ENCODE measurements at places on chromosomes 13 and 19.

- no peak for DNase-seq
Measured at GRCh38 chr19:51786646-51787494, 8.1 kb upstream of the FPR3 start.

GRCh38 chr13:102033386-102033785, 368.5 kb downstream of the FGF14 start:
- no peak for DNase-seq

DNA sequence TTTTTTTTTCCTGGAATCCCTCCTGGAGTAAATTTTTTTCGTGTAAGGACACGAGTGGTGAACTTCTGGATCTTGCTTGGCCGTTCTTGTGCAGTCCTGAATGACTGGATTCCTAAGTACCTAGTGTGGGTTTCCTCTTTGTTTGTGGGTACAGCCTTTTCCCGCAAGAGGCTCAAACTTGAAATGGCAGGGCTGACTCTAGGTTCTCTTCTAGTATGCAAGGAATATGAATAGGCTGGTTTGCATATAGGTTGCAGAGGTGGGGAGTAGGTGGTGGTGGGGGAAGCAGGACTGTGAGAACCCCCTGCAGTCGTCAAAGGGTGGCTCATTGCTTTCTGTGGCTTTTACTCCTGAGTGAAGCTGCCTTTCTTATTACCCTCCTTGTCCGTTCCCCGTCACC, 13.6 kb downstream of the UBAC2 start:
- peak; percentile 61 for DNase-seq

- no peak for DNase-seq
Measured at GRCh38 chr19:38662537-38663155, 15.2 kb downstream of the ACTN4 start.

DNA sequence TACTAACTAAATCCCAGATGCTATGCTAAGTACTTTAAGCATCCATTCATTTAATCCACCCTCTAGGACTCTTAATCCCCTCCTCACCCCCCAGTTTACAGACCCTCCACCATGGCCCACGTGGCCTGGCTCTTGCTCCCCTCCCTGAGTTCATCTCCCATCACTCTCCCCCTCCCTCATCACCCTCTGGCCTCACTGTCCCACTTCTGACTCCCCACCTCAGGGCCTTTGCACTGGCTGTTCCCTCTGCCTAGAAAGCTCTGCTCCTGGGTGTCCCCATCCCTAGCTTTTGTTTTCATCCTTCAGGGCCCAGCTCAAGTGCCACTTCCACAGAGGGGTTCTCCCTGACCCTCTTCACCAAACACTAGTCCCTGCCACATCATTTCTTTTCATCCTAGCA, 4.2 kb downstream of the B9D2 start:
- no peak for DNase-seq

DNA sequence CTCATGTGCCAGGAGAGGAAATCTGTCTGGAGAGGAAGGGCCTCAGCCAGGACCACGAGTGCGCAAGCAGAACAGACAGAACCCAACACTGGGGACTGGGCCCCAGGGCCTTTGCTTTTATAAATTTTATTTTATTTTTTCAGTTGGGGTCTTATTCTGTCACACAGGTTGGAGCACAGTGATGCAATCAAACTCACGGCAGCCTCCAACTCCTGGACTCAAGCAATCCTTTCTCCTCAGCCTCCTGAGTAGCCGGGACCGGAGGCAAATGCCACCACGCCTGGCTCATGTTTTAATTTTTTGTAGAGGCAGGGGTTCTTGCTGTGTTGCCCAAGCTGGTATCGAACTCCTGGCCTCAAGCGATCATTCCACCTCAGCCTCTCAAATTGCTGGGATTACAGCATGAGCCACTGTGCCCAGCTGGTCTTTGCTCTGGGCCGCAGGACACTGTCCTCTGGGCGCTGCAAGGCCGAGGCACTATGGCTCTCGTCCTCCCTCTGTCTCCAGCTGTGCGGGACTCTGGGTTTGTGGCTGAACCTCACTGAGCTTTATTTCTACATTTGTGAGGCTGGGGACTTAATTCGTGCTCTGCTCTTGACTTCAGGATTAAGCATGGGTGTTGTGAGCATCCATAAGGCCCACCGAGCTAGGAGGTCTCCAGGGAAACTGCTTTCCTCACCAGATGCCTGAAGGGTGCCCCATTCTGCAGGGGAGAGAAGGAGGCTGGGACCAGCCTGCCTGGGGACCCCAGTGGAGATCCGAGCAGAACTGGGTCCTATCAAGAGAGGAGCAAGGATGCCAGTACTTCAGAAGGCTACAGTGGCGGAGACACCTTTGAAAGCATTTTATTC, 144.2 kb upstream of the VSTM2B start:
- no peak for DNase-seq

- no peak for DNase-seq
Measured at GRCh38 chr19:4814625-4815425, 16.7 kb downstream of the TICAM1 start.

DNA sequence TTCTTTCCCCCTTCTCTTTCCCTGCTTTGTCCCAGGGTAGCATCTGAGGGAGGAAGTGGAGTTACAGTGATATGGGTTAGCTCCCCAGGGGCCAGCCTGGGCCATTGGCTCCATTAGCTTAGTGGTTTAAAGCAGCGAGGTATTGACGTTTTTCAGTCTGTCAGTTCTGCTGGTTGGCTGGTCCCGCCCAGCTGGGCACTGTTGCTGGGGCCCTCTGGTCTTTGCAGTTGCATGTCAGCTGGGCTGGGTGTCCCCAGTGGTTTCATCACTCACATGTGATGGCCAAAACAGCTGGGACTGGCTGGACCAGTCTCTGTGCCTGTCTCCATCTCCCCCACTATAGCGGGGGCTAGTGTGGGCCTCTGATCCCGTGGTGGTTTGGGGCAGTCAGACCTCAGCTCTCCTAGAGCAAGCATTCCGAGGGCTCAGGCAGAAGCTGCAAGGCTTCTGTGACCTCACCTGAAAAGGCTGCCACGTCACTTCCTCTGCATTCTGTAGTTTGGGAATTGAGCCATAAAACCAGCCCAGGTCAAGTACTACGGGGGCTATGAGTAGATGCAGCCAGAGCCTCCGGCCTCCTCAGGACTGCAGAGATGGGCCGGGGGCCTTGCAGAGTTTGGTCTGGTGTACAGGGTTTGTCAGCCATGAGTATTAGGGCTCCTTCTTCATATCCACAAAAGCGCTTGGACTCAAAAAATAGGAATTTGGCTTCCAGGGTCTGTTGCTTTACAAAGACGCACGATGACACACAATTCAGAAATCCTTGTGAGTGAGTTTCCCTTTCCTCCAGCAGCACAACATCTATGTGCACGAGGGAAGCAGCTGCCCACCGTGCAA, 30.0 kb downstream of the TSSK6 start:
- DNase-seq: peak; percentile 62

GRCh38 chr19:51018745-51019543, 565 bp downstream of the KLK10 start:
- DNase-seq: no peak

GRCh38 chr19:47032171-47032811, 12.7 kb downstream of the NPAS1 start:
- peak; percentile 69 for DNase-seq

- DNase-seq: peak; percentile 91
Measured at GRCh38 chr19:10289167-10289835, 451 bp upstream of the ICAM5 start.

DNA sequence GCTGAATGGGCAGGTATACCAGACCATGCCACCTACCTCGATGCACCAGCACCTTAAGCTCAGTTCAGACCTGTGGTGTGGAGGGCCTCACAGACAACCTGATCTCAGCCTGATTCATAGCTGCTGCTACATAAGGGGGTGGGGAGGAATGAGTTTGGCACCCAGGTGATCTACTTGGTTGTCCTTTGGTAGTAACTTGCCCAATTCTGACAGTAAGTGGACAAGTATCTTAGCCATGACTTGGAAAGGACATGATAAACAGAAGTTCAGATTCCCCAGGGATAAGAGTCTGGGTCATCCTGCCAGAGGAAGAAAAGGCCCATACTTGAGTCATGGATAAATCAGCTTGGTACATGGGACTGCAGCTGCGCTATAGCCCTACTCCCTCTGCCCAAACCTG, 28.4 kb upstream of the SOHLH2 start:
- no peak for DNase-seq

- DNase-seq: no peak
Measured at GRCh38 chr13:44255771-44256364, 117.8 kb upstream of the SERP2 start.

- no peak for DNase-seq
Measured at GRCh38 chr13:106898231-106898630, 330.3 kb upstream of the ARGLU1 start.

DNA sequence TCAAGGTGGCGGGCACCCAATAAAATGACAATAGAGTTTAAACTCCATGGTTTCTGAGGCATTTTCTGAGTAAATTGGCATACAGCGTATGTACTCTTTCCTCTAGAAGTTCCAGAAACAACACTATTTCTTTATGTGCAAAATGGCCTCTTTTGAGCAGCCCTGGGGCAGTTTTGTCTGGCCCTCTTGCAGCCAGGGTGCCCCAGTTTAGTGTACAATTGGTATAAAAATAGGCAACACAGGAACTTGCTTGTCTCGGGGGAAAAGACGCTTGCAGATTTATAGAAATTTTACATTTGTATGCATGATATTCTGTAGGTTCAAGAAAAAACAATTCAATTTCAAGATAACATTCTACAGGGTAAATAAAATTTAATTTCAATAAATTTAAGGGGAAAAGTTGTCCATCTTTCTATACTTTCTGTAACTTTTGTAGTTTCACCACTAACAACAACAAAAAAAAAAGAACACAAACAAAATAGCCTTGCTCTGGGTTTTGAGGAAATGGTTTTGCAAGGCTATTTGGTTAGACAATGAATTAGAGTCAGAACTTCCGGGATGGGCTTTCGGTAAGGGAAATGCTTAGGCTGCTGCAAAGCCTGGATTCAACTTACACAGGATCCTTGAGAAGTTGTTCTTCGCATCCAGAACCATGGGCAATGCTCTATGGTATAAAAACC, 45.3 kb downstream of the LRCH1 start:
- DNase-seq: peak; percentile 78

GRCh38 chr19:28504139-28504538, 708.8 kb downstream of the UQCRFS1 start:
- no peak for DNase-seq

GRCh38 chr13:44212633-44213396, 160.8 kb upstream of the SERP2 start:
- no peak for DNase-seq

- no peak for DNase-seq
Measured at GRCh38 chr19:2575734-2576481, 100.0 kb downstream of the GADD45B start.

- no peak for DNase-seq
Measured at GRCh38 chr19:2970201-2970835, 7.0 kb upstream of the TLE6 start.

- DNase-seq: peak; percentile 53
Measured at GRCh38 chr19:51016798-51017683, 2.5 kb downstream of the KLK10 start.

GRCh38 chr13:33884531-33885220, 66.7 kb downstream of the RFC3 start:
- no peak for DNase-seq

DNA sequence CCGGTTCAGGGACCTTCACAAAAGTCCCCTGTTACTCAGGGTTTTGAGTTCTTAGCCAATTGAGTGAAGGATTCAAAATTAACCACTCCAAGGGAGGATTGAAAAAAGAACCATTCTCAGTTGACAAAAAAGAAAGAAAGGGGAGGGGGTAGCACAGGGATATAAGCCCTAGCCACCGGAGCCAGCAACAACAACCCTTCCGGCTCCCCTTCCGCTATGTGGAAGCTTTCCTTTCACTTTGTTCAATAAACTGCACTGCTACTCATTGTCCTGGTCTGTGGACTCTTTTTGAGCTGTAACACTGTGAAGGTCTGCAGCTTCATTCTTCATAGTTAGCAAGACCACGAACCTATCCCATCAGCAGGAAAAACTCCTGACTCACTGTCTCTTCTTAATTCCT, 1488.1 kb upstream of the PRR20A start:
- DNase-seq: no peak

DNA sequence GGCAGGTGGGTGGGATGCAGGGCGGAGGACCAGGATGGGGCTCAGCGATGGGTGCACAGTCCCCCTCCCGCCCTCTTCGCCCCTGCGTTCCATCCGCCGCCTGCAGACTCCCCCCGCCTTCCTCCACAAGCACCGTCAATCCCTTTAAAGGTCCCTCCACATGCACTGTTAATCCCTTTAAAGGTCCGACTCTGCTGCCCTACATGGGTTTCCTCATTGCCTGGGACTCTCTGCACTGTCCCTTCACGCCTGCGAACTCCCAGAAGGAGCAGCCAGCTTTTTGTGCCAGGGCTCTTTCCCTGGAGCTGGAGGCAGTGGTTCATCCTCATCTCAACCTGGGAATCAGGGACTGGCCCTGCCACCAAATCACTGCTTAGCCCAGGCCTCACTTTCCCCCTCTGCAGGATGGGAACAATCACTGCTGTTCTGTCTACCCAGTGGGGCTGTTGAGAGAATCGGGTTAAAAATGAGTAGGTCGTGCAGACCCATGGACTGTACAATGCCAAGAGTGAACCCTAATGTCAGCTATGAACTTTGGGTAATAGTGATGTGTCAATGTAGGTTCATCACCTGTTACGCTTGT, 20.4 kb downstream of the ZNF574 start:
- no peak for DNase-seq

DNA sequence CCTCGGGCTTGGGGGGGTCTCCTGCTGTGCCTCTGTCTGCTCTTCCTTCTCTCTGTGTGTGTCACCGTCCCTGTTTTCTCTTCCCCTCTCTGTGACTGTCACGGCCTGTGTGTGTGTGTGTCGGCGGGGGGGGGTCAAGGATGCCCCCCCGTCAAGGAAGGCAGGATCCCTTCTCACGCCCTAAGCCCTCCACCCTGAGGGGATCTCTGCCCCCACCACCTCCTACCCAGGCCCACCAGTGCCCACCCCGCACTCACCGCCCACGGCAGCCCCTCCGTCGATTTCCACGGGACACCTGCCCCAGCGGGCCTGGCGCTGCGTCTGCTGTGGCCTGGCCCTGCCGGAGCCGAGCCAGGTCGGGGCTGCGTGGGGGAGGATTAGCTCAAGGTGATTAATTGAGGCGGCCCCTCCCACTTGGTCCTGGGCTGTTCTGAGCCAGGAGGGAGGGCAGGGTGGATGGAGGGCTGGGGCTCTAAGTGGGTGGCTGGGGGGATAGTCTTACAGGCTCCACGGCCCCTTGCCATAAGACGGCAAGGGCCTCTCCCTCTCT, at the start of gene RAX2:
Gene RAX2, minus strand, starts transcription at position 323 of the 550 bp plus-strand sequence. CDS start 486 bp downstream, outside the sequence.
- DNase-seq: no peak

GRCh38 chr13:45925151-45925550, 73.6 kb upstream of the SIAH3 start:
- DNase-seq: no peak

- no peak for DNase-seq
Measured at GRCh38 chr19:18869023-18869618, 26.8 kb downstream of the CERS1 start.

GRCh38 chr19:19145684-19146608, 7.7 kb upstream of the TMEM161A start:
- DNase-seq: peak; percentile 81

GRCh38 chr19:9406798-9407352, 28.5 kb downstream of the ZNF266 start:
- peak; percentile 52 for DNase-seq

GRCh38 chr13:105147461-105147860, 1388.0 kb downstream of the EFNB2 start:
- no peak for DNase-seq

Data from GM12865 (cell line).